NCI-H187 treated with DMSO at 0.1 percent for 48 hours (cell line): ENCODE measurements at places on chromosomes 3 and 15.
A peak's percentile ranks its signal among the peaks of the same experiment; 100 is the strongest.

- no peak for DNase-seq
Measured at GRCh38 chr15:80562033-80562432, 133.1 kb upstream of the ABHD17C start.

- DNase-seq, result no peak
Measured at GRCh38 chr15:68653031-68653635, 74.3 kb downstream of the CORO2B start.

DNA sequence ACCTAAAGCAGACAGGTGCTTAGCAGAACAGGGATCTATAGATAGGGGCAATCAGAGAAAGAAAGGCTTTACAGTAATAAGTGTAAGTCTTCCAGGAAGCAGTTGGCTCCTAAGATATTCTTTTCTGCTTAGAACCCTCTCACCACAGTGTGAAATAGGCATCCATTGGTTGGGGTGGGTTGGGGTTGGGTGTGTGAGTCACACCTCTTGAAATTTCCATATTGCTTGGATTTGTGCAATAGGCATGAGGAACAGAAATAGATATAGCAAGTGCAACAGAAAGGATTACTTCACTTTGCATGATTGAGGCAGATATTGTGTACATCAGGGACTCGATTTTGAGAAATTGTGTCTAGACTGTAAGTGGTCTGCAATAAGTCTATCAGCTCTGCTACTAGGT is 200.1 kb upstream of the GAP43 start:
- no peak for DNase-seq

- no peak for DNase-seq
Measured at GRCh38 chr15:66092053-66093016, 161.2 kb downstream of the MEGF11 start.

- no peak for DNase-seq
Measured at GRCh38 chr3:176431991-176432390, 765.3 kb downstream of the TBL1XR1 start.

GRCh38 chr3:97102641-97103040 is 288.2 kb downstream of the EPHA6 start:
- DNase-seq, result no peak

GRCh38 chr15:53837263-53837662 is 77.8 kb upstream of the WDR72 start:
- peak; percentile 85 for DNase-seq

- no peak for DNase-seq
Measured at GRCh38 chr3:42660131-42660715, 6.7 kb downstream of the ZBTB47 start.

DNA sequence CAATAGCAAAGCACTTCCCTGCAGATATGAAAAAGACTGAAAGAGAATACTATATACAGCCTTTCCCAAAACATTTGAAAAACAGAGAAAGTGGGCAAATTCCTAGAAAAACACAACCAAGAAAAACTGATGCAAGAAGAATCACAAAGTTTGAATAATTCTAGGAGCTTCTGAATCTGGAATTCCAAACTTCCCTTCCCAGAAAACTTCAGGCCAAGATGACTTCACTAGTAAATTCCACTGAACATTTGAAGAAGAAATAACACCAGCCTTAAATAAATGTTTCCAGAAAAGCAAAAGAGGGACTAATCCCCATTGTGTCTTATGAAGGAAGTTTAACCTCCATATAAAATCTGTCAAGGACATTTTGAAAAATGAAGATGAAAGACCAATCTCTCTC is 15.8 kb upstream of the NSMCE3 start:
- no peak for DNase-seq

DNA sequence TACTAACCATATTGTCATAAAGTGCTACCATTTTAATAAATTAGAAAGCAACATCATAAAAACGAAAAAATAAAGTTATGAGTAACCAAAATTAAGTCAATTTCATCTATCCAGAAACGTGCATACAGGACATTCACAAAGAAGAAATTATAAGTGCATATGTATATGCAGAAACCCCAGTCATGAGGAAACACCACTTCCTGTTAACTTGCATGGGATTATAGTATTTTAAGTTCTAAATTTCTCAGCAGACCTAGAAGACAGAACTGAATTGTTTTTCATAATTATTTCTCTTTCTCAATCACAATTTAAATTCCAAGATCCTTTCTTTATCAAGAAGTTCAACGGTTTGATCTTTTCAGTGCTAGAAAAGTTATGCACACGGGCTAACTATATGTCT is 1.4 kb upstream of the KBTBD8 start:
- no peak for DNase-seq

GRCh38 chr3:143278721-143279120 is 159.2 kb downstream of the CHST2 start:
- DNase-seq, result no peak

- DNase-seq, result no peak
Measured at GRCh38 chr3:52779837-52780585, 2.6 kb downstream of the ITIH1 start.

DNA sequence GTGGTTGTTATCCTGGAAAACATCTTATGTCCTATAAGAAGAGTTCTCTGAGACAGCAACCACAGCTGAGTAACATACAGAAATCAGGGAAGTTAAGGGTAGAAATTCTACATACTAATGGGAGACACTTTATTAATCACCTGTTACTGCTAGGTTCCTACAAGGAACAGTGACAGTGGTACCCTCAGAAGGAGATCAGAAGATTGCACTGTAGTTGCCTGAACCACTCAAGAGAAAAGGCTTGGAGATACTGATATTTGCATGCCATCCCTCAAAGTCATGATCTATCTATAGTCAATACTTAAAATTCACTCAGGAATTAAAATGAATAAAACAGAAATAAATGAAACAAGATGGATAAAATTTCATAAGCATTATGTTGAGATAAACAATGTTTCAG is 136.0 kb downstream of the LMLN start:
- no peak for DNase-seq

GRCh38 chr3:87987952-87988351 is 70.9 kb downstream of the CGGBP1 start:
- DNase-seq, result no peak

DNA sequence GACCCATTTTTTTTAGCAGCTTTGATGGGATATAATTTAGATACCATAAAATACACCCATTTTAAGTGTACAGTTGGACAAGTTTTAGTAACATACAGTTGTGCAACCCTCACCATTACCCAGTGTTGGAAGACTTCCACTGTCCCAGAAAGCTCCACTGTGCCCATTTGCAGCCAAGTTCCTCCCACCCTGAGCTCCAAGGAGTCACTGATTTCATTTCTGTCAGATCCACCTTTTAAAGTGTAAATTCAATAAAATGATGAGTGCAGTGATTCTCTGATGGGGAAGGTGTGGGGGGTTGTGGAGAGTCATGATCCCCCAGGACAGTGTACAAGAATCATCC is 93.2 kb upstream of the IGF1R start:
- no peak for DNase-seq

DNA sequence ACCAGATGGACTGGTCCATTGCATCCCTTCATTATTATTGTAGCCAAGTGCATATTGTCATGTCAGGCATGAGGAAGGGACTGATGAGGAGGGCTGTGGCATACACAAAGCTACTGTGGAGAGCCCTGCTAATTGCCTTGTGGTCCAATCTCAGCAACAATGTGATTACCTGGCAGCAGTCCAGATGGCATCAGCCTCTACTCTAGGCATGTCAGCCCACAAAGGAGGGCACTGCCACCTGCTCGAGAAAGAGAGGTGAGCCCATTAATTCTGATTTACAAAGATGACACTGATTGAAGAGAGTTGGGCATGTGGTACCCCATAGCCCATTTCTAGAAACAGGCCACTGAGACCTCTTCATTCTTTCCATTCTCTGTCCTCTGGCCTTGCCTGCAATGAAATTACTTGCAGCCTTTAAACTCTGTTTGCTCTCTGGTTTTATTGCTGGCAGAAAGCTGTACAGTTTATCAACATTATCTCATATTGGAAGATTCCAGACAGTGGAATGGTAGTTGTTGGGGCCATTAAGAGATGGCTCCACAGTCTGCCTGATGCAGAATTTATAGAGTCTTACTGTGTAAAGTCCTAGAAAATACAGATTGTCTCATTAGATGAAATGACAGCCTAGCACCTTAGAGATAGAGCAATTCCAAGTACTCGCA is 307.7 kb downstream of the ARPP21 start:
- DNase-seq, result no peak

DNA sequence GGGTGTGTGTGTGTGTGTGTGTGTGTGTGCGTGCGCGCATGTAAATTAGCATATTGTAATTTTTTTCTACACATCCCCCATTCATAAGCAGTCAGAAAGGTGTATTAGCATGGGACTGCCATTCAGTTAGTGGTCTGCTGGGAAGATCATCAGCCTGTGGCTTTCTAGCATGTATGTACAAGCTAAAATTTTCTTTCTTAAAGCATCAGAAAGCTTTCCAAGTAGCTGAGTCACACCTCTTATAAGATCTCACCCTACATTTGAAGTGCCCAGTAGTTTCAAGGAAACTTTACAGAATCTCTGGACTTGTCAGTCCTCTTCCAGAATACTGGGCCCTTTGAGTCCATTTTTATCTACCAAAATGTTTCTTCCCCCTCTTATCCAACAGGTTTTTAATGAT is 411.4 kb upstream of the TPRG1 start:
- no peak for DNase-seq

DNA sequence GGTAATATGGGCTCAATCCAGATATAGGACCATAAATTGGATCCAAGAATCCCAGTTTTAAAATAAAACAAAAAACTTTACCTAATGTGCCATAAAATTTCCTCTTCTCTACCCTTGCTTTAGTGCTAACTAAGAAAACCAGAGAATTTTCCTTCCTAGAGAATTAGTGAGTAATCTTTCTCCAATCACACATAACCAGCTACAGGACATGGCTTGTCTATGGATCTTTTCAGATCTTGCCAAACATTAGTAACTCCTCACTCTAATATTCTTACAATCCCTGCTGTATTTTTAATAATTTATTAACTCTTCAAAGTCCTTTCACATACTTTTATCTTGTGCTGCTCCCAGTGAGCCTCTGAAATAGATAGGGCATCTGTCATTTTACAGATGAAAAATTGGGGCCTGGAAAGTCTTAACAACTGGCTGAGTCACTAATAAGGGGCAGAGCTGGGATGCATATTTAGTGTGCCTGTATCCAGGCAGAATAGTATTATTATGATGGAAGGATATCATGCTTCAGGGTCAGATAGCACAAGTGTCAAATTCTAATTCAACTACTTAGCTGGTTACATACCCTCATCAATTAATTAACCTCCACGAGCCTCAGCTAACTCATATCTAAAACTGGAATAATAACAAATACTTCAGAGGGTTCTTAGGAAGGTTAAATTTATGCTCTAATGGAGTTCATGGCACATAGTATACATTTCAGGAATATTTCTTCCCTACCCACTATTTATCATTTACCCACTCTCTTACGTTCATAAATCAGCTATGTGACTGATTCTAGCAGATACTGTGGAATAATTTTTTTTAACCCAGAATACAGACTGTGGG is 5.6 kb downstream of the ZBED2 start:
- no peak for DNase-seq

- DNase-seq, result no peak
Measured at GRCh38 chr3:17577796-17578520, 164.5 kb downstream of the TBC1D5 start.
